ENCODE measurements at places on chromosomes 4 and X.

DNA sequence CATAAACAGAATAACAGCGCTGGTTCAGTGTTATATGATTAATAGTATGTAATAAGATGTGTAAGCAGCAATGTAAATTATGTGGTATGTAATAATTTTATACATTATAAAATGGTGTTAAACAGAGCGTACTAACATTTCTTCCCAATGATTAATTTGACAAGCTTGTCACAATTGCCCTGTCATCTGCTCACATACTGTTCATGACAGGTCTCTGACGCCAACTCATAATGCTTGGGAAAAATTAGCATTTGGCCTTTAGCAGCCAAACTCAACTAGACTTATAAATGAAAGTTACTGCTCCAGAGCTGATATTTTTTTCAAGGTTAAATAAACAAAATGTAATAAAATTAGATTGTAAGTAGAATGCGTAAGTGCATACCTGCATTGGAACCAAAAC, 246.8 kb downstream of the TRAM1L1 start:
- no peak for DNase-seq

DNA sequence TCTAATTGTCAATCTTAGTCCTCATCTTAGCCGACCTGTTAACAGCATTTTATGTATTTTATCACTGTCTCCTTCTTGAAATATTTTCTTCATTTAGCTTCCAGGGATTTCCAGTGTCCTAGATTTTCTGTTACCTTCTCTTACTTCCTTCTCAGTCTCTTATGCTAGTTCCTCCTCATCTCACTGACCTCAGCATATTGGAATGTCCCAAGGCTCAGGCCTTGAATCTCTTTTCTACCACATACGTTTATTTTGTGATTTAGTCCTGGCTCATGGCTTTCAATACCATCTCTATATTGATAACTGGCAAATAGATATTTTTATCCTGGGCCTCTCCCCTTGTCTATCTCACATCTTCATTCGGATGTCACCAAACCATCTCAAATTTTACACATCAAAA, 61.1 kb downstream of the IQCM start:
- DNase-seq = no peak

GRCh38 chrX:40086569-40087335, 11.0 kb downstream of the BCOR start:
- no peak for DNase-seq

GRCh38 chr4:36392916-36393315, 111.5 kb downstream of the DTHD1 start:
- DNase-seq = no peak

GRCh38 chr4:7524064-7524682, 89.4 kb upstream of the PSAPL1 start:
- DNase-seq = no peak

GRCh38 chr4:181687116-181687515, 556.1 kb upstream of the TENM3 start:
- DNase-seq = no peak

GRCh38 chr4:153465615-153466080, 512 bp upstream of the TMEM131L start:
- no peak for DNase-seq

- no peak for DNase-seq
Observed at GRCh38 chr4:5072948-5073347, 21.7 kb downstream of the STK32B start.

- DNase-seq = peak; percentile 10
Observed at GRCh38 chrX:47854474-47854873, 17.8 kb downstream of the ZNF81 start.

DNA sequence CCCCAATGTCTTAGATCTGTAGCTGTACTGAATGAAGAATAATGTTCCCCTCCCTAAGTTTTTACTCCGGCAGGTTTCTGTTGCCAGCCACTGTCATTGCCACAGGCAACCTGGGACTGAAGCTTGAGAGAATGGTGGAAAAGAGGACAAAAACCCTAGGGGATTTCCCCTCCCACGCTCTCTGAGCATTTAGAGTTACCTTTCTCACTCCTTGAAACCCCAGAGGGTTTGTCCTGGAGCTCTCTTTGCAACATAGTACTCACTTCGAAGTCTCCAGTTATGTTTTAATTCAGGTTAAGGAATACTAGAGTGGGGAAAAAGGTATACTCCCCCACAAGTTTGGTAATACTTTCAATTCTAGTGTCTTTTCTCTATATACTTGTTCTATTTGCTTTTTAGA, 31.5 kb downstream of the F8 start:
- no peak for DNase-seq

- DNase-seq = no peak
Observed at GRCh38 chr4:26163425-26164362, 157.1 kb upstream of the RBPJ start.

DNA sequence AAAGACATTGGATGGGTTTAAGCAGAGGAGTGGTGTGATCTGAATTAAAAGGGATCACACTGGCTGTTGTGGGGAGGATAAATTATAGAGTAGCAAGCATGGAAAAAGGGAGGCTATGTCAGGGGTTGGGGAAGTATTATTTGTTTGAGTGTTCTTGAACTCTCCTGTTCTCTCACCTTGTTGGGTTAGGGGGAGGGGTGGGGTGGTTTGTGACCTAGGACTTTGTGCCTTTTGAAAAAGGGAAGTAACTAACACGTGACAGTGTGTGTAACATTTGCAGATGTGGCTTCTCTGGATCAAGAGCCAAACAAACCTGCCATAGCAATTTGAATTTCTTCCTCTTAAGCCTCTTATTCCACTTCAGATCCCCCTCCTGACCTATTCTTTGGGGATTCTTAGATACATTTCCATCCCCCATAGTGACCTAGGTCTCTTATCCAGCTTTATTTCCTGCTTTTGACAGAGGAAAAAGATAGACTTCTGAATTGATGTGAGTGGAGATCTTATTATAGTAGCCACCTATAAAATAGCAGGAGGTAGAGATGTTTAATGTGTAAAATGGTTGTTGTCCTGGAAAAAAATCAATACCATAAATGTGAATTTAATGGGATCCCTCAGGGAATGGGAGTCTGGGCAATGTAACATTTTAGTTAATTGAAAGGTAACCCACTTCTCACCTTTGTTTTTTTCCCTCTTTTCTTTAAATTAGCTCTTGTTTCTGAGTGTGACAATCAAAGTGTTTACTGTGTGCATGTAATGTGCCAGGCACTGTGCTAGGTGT, 120.4 kb downstream of the CT47B1 start:
- DNase-seq = no peak

DNA sequence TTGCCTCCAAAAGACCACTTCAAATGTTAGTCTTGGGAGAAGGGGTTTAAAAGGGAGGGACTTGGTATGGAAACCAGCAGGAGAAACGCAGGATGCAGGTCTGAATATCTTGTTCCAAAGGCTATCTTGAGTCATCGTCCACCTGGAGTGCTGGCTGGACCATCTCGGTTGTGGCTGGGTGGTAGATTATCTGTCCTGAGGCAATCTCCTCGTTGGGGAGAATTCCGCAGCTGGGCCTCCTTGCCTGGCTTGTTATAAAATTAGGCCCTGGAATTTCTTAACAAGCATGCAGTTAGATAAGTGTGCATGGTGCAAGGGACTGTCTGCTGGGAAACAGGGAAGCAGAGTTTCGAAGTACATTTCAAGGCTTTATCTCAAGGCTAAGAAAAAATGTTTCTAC, 2045.7 kb upstream of the TENM3 start:
- no peak for DNase-seq

- no peak for DNase-seq
Observed at GRCh38 chr4:71634364-71634763, 149.5 kb downstream of the GC start.

DNA sequence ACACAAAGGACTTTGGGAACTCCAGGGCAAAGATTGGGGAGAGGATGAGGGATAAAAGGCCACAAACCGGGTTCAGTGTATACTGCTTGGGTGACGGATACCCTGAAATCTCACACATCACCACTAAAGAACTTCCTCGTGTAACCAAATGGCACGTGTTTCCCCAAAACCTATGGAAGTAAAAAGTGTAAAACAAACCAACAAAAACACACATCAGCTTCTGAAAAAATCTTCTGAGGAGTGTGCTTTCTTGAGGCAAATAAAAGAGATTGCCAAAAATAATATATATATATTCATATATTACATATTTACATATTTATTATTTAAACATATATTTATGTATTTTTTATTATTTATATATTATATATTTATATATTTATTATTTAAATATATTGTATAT, 3.9 kb downstream of the P2RY8 start:
- no peak for DNase-seq

DNA sequence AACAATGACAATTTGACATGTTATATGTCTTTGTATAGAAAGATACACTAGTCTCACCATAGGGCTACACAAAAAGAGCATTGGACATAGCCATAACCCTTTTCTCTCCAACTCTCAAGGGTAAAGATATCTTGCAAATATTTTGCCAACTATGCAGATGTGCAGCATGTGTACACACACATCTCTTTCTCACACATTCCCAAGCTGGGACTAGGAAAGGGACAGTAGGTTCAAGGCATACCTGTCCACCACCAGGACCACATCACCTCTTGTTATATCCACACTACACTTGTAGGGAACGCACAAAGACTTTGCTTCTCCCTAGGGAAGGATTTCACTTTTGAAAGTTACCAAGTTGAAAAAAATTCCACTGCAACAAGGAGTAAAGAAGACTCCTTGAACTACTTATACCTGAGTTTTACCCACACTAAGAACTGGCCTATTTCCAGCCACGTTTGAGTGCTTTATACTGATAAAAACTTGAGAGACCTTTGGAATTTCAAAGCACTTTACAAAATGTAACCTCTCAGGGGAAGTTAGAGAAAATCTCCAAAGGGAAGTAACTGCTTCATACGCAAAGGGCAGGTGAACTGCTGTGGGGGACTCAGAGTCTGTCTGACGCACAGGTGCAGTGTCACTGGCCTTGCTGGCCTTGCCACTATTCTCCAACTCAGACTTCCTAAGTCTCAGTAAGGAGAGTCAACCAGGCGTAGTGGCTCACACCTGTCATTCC, 36.9 kb downstream of the NR3C2 start:
- no peak for DNase-seq

- DNase-seq = no peak
Observed at GRCh38 chrX:68749426-68749825, 79.4 kb upstream of the EFNB1 start.

- peak; percentile 64 for DNase-seq
Observed at GRCh38 chr4:147731580-147732517, at the start of gene ARHGAP10. ARHGAP10 (plus strand) TSS chr4:147732088; CDS start chr4:147732302, 214 bp downstream.
